ENCODE measurements at places on chromosomes 11 and 22.

GRCh38 chr11:116791002-116791812 lies 472 bp downstream of the APOA5 start:
- DNase-seq, result peak; percentile 81

DNA sequence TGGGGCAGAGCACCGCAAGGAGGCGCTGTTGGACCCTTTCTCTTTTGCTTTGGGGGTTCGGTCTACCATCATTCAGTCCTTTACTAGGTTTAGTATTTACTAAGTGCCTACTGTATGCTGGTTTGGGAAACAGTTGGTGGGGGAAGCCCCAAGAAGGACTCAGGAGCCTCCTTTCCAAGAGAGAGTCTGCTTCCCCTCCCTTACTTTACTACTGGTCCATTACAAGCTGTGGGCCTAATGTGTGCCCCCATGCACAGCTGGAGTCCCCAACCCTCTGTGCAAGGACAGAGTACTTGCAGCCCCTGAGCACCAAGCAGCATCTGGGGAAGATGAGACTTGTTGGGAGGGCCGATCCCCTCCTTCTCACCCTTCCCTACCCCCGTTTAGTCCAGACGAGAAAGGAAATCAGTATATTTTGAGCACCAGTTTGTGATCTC lies 876 bp upstream of the UBE2L6 start:
- peak; percentile 83 for DNase-seq

- DNase-seq, result no peak
Measured at GRCh38 chr22:27295040-27295439, 506.5 kb downstream of the MN1 start.

DNA sequence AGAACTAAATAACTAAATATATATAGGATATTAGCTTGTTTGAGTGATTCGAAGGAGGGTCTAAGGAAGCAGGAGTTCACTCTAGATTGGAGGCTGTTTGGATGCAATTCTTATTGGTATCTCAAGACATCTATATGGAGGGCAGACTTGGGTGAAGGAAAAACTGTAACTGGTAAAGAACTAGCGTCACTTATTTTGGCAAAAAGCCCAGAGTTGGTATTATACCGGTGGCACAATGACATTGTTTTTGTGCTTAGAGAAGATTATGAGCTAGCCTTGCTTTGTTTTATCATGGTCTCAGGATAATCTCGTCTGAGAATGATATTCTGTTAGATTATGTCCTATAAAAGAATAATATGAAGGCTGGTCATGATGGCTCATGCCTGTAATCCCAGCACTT lies 6.0 kb upstream of the SLC35F2 start:
- peak; percentile 16 for DNase-seq

DNA sequence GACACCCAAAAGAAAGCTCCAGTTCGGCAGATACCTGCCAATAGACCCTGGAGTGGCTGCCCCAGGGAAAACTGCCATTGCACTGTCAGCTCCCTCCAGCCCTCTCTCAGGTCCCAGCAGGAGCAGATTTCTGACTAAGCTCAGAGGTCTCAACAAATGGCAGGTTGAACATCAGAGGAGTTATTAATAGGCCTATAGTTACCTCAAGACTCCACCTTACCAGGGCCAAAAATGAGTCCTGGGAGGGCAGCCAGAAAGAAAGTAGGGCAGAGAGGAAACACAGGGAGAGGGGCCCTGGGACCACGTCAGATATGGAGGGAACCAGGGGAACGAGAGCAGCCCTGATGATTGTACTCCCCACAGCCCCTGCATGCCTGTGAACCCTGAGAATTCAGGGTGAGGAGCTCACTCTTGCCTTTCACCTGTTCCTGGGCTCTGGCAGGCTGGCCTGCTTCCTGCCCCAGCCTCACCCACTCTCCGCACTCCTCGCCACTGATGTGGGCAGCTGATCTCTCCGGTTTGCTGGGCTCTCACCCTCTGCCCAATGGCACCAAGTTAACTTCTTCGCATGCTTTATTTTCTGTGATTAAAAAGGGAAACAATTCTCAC lies 4.3 kb upstream of the RGL4 start:
- DNase-seq, result no peak

DNA sequence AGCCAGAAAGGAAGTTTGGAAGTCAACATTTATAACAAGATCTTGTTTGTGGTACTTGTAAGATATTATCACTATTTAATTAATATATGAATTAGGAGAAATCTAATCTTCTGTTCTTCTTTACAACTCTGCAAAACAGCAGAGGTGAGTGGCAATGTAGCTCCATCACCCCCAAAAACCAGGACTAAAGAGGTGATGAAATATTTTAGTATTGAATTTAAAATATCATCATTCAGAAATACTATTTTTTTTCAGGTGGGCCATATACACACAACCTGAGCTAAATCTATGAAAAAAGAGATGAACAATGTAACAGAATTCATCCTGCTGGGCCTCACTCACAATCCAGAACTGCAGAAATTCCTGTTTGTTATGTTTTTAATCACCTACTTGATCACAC lies at the start of gene OR4C45:
OR4C45 (plus strand) TSS at position 301 of the 400 bp plus-strand sequence.
- DNase-seq, result no peak

DNA sequence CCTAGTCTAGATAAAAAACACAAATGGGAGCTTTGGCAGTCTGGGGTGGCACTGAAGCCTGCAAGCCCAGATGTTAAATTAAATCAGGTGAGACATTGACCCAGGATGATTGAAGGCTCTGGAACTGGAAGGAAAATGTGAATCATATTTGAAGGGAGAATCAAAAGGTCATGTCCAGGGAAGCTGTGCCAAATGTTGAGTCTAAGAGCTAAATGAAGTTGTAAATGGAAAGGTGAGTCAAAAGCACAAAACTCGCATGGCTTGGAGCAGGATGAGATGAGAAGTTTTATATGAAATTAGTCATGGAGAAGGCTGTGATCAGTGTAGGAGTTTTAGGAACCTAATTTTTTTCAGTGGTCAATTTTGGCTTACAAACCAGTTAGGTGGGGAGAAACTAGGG lies 301.1 kb downstream of the BLID start:
- DNase-seq, result no peak

DNA sequence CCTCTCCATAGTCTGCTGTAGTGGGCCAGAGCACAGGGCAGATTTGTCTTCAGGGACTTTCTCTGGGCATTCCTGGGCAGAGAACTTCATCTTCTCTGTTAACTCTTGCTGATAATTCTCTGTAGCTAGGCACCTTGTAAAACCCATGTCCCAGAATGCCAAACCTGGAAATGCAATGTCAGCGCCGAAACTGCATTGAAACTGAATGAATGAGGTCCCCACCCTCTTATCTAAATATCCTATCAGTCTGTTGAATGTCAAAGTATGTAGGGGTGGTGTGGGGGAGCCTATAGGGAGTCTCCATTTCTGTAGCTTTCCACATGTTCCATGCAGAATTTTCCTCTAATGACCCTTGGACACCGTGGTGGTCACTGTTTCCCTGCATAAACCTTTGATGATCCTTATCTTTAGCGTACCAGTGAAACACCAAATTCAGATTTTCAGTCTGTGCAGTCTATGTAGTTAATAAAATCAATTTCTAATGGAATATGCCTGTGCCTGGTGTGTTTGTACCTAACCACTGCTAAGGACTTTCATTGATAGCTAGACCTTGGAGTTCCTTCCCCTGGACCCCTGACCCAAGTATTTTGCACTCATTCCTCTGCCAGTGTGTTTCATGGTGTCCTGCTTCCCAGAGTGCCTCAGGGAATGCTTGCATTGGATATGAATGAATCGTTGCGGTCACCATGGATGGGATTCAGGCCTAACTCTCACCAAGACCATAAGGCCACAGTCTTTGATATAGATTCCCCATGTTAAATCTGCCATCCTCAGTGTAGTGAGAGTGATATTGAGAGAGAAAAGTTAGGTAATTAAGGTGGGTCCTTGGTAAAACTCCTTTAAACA lies 2.5 kb upstream of the CABIN1 start:
- DNase-seq, result no peak

DNA sequence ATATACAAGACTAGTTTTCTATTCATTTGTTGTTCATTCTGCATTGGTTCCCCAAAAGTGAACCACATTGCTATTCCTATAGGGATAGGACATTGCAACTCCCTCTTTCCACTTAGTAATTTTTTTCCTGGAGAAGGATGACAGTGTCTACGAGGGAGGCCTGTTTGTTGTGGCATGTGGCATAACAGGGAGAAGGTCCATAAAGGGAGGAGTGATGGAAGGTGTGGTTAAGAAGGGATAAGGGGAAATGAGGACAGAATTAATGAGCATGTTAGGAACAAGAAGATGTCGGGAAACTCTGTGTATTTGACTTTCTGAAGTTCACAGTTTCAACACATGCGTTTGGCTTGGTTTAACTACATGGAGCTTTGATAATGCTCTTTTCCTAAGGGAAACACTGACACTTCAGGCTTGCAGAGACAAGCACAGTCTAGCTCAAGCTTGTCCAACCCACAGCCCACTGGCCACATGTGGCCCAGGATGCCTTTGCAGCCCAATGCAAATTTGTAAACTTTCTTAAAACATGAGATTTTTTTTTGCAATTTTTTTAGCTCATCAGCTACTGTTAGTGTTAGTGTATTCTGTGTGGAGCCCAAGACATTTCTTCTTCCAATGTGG lies 149.7 kb downstream of the TRPC6 start:
- no peak for DNase-seq

DNA sequence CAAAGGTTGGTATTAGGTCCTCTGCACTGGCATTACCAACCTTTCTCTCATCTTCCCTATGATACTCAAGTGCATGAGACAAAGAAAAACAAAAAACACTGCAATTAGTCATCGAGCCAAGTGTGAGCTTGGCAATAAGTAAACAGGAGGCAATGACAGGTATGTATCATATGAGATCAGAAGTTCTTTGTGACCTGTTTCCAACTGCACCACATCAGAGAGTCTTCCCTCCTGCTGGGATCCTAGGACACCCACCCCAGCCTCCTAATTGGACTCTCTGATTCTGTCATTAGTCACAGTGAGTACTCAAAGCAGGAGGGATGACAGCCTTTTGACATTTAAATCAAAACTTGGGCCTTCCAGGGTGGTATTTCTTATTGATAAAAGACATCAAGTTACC lies 7.8 kb upstream of the JAML start:
- no peak for DNase-seq

DNA sequence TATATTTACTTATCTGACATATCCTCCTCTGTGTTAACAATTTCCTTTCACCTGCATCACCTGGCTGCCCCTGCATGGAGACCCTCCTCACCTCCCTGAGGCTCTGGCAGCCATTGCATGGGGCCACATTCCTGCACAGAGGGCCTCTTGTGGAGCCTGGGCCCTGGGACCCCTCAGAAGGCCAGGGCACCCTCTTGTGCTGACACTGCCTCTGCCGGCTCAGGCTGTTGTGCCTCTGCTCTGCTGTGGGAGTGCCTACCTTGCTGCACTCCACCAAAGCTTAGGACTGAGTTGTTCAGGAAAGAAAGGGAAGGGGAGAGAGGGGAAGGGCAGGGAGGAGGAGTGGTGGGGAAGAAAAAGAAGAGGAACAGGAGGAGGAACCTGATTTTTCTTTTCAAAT lies 194.5 kb downstream of the ADAMTS15 start:
- no peak for DNase-seq

- no peak for DNase-seq
Measured at GRCh38 chr11:123448823-123449222, 18.8 kb downstream of the GRAMD1B start.

GRCh38 chr11:14202251-14203196 lies 156.5 kb downstream of the RRAS2 start:
- no peak for DNase-seq

- no peak for DNase-seq
Measured at GRCh38 chr11:119363851-119364590, 17.5 kb downstream of the USP2 start.

DNA sequence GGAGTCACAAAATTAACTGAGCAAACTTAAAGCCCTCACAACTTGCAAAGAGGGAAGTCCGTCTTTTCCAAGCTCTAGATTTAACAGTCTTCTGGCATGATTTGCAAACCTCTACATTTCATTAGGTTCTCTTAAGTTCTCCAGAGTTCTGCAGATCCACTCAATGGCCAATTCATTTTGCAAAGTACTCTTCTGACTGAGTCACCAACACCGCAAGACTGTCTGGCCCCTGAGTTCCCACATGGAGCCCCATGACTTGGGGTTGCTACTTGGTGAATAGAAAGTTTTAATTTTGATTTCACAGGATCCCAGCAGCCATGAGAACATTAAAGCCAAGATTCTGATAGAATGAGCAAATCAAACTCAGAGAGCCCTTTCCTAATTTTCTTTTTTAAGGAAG lies 134.5 kb downstream of the PLEKHA7 start:
- no peak for DNase-seq

GRCh38 chr11:123452794-123453193 lies 22.7 kb downstream of the GRAMD1B start:
- no peak for DNase-seq
